WTC11 (cell line): ENCODE measurements at places on chromosomes 11 and 22.

- DNase-seq: no peak
Observed at GRCh38 chr11:59730896-59731565, 17.4 kb upstream of the OR10V1 start.

DNA sequence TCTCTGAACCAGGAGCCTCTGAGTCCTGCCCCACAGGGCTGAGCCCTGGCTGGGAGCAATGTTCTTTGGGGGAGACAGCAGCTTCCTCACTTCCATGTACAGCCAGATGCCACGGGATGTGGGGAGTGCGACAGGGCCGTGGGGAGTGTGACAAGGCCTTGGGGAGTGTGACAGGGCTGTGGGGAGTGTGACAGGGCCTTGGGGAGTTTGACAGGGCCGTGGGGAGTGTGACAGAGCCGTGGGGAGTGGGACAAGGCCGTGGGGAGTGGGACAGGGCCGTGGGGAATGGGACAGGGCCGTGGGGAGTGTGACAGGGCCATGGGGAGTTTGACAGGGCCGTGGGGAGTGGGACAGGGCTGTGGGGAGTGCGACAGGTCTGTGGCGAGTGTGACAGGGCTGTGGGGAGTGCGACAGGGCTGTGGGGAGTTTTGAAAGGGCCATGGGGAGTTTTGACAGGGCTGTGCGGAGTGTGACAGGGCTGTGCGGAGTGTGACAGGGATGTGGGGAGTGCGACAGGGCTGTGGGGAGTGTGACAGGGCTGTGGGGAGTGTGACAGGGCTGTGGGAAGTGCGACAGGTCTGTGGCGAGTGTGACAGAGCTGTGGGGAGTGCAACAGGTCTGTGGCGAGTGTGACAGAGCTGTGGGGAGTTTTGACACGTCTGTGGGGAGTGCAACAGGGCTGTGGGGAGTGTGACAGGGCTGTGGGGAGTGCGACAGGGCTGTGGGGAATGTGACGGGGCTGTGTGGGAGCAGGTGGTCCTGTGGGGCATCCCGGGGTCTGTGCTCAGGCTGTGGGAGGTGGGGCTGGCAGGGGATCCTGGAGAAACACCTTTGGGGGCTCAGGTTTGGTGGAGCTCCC, 6.6 kb upstream of the KRTAP5-6 start:
- no peak for DNase-seq

DNA sequence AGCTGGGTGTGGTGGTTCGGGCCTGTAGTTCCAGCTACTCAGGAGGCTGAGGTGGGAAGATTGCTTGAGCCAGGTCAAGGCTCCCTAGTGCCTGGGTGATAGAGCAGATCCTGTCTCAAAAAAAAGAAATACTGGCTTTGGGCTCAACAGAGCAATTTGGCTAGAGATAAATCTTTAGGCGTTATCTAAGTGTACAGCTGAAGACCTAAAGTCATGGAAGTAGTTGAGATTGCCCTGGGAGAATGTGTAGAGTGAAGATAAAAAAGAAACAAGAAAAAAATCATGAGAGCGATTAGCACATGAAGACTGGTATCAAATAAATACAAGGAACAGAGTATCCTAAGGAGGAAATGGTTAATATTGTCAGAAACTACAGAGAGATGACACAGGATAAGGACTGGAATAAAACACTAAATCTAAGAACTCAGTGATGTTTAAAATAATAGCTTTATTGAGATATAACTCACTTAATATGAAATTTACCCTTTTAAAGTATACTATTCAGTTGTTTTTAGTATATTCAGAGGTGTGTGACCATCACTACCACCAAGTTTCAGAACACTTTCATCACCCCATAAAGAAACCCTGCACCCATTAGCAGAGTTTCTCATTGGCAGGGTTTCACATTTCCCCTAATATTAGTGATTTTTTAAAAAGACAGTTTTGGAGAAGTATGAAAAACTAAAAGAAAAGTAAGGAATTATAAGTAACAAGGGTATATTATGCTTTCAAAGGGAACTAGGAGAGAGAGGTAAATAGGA, 20.7 kb downstream of the PIK3C2A start:
- DNase-seq: no peak

DNA sequence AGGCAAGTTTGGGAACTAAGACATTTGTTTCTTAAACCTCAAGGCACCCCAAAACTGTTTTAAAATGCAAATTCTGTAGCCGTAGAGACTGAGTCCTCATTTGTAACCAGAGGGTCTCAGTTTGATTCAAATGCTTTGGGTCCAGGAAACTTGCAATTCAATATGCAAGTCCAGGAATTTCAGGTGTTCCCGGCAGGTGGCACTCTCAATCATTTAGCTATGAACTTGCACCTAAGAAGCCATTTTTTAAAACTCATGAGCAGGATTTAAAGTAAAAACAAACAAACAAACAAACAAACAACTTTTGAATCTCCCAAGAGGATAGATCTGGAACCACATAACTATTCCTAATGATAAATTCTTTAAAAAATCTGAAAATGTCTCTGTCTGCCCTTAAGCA, 8.7 kb upstream of the ABTB2 start:
- peak; percentile 19 for DNase-seq
